ENCODE measurements at places on chromosomes 6 and 20.

DNA sequence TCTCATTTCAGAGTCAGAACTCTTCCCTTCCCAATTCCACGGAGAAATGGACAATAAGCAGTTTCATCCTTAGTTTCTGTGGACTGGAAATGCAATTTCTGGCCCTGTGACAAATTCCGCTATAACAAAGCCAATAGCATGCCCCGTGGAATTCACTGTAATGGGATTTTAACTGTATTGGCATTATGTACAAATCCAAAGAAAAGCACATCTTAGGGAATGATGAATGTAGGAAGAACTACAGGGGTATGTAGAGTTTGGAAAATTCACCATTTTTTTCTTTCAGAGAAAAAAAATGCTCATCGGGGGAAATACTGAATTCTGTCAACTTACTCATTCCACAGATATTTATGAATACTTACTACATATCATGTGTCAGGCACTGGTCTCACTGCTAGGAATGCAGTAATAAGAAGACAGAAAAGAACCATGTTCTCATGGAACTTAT is 43.5 kb downstream of the KIF6 start:
- no peak for DNase-seq

DNA sequence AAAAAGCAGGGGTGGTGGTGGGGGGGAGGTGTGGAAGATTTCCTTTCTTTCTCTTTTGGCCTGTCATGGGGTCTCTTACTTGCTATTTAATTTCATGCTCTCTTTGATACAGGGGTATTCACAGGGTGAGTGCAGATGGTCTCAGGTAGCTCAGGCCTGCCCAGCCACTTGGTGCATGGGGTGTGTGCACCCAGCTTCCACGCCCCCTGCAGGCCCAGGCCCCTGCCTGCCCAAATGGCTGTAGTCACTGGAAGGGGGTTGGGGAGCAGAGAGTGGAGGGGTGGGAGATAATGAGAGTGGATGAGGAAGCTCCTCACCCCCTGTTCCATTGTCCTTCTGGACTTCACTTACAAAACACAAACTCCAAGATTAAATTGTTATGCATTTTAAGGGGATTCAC is 133.6 kb upstream of the SGK1 start:
- DNase-seq = no peak

- no peak for DNase-seq
Measured at GRCh38 chr6:148557796-148558321, 189.0 kb upstream of the UST start.

GRCh38 chr20:22556565-22557056 is 27.8 kb downstream of the FOXA2 start:
- DNase-seq = no peak

DNA sequence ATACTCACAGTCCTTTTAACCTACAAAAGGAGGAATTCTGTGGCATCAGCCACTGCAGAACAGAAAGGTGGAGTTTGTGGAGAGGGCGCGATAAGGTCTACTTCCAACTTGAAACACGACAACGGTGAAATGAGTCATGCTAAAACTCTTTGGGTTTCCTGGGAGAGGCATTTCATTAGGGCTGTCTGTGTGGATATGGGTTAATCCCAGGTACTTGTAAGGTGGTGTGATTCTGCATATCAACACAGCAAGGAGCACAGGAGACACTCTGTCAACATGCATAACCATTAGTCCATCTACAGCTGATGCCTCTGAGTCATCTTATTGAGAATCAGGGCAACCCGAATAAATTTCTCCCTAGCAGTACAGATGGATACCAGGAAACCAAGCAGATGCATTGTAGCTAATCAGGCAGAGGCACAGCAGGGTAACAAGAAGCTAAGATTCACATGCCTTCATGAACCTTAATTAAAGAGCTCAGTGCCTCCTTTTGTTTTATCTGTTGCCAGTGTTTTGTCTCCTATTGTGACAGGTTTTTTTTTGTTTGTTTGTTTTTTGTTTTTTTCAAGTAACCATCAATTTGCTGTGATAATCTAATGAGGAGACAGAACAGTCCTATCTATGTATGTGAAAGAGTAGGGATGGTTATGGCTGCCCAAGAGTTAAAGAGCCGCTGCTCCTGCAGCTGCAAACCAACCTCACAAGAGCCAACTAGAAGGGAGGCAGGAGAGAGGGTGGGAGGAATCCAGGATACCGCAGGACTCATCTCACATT is 315.8 kb upstream of the SOX4 start:
- DNase-seq = no peak

GRCh38 chr20:62420846-62421715 is 6.3 kb downstream of the RBBP8NL start:
- DNase-seq = no peak

- no peak for DNase-seq
Measured at GRCh38 chr6:87754828-87755227, 52.8 kb upstream of the AKIRIN2 start.

All from C1 segment of cervical spinal cord (tissue), 14 donors.